ENCODE measurements at places on chromosomes 5 and 9.

- no peak for DNase-seq
Measured at GRCh38 chr5:54738118-54738972, 220.8 kb downstream of the SNX18 start.

- no peak for DNase-seq
Measured at GRCh38 chr9:88161144-88161543, 22.9 kb upstream of the SPATA31C2 start.

DNA sequence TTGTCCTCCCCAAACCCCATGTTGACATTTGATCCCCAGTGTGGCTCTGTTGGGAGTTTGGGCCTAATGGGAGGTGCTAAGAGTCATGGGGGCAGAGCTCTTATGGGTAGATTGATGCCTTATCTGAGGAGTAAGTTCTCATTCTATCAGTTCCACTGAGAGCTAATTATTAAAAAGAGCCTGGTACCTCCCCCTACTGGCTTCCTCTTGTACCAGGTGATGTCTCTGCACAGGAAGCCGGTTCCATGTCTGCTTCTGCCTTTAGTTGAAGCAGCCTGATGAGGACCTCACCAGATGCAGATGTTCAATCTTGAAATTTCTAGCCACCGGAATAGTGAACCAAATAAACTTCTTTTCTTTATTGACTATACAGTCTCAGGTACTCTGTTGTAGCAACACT is 10.8 kb downstream of the GABRB2 start:
- DNase-seq, result no peak

- no peak for DNase-seq
Measured at GRCh38 chr9:134231330-134231745, 67.0 kb upstream of the RNU6ATAC start.

DNA sequence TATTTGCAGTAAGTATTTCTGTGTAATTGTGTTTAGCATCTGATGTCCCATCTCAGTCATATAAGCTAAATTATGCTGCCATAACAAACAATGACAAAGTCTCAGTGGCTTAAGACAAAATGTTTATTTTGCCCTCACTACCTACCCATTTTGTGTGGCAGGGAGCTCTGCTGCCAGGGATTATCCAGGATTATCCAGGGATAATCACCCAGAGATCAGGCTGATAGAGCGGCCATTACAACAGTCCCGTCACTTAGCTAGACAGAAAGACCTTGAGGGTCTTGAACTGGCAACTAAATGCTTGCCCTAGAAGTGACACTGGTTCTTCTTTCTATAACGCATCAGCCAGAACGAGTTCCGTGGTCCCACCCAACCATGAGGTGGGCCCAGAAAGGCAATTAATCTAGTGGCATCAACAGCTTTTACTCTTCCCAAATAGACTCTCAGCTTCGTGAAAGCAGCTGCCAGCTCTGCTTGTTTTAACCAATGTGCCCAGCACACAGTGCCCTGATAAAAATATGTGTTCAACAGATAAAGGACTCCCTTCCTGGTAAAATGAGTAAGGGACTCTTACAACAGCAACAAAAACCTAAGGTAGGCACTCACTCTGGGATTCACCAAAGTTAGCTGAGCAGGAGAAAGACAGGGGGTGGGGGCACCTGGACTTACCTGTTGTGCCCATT is 22.8 kb downstream of the CCDC69 start:
- DNase-seq, result no peak
